ENCODE measurements at places on chromosomes 16 and 17.

- no peak for DNase-seq
Observed at GRCh38 chr16:64900517-64900916, 221.3 kb downstream of the CDH11 start.

DNA sequence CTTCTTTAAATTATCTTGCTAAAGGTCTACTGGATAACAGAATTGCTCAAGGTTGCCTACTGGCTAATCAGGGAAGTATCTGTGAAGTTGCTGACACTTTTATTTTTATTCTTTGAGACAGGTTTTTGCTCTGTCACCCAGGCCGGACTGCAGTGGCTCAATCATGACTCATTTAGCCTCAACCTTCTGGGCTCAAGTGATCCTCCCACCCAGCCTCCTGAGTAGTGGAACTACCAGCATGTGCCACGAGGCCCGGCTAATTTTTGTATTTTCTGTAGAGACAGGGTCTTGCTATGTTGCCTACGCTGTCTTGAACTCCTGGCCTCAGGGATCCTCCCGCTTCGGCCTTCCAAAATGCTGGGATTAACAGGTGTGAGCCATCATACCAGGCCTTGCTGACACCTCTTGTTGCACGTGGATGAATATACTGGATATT, 43.1 kb downstream of the GLG1 start:
- DNase-seq: no peak

GRCh38 chr16:70578035-70578434, 54.4 kb downstream of the SF3B3 start:
- DNase-seq: no peak

- no peak for DNase-seq
Observed at GRCh38 chr17:1108765-1109605, 70.8 kb downstream of the ABR start.

GRCh38 chr16:87954361-87954760, 3.1 kb downstream of the BANP start:
- no peak for DNase-seq

DNA sequence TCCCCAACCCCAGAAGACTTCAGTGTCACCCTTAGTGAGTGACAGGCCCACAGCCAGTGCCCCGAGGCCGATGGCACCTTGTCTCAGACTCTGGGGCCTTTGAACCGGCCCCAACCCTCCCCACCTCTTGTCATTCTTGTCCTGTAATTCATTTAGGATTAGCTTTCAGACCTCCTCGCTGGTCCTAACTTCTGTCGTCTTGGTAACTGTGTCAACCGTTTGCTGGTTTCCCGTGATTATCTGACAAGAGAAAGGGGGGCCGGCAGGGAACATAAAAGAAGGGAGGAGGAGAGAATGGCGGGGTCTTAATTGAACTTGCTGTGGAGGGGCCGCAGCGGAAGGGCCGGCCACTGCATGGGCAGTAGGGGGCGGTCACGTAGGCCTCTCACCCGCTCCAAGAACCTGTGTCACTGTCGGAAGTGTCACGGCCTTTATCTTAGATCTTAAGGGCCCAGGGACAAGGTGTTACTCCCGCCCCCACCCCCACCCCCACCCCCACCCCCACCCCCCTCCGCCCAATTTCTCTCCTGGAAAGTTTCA, 46.5 kb upstream of the GSE1 start:
- DNase-seq: no peak

GRCh38 chr16:85567101-85567866, 45.8 kb upstream of the GSE1 start:
- DNase-seq: no peak

DNA sequence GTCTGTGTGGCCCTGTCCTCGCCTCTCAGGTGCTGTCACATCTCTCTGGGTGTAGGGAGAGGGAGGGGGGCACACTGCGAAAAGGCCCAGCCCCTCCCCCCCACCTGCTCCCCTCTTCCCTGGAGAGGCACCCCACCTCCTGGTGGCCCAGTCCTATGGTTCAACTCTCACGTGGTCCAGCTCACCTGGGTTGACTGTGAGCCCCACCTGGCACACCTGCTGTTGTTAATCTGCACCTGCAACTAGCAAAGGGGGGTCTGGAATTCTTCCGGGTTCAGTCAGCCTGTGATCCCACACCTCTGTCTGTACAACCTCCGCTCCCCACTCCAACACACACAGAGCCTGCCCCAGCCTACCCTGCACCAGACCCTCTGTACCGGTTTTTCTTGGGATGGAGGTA, 2.0 kb upstream of the SYNGR2 start:
- no peak for DNase-seq

- DNase-seq: no peak
Observed at GRCh38 chr17:76365256-76365903, 11.7 kb upstream of the PRPSAP1 start.

DNA sequence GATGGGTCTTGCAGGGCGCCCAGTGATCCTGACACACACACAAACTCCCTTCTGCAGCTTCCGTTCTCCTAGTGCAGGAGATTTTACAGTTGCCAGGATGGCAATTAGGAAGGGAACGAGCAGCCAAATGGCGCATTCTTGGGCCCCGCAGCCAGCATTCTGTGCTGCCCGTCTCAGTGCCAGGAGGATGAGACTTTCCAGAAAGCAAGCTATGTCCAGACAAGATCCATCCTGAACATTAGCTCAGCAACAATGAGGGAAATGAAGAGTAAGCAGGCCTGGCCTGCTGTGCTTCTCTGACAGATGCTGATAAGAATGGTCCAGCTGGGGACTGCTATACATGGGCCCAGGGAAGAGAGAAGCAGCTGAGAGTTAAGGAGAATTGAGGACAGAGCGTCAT, 16.5 kb downstream of the SPPL2C start:
- DNase-seq: no peak

DNA sequence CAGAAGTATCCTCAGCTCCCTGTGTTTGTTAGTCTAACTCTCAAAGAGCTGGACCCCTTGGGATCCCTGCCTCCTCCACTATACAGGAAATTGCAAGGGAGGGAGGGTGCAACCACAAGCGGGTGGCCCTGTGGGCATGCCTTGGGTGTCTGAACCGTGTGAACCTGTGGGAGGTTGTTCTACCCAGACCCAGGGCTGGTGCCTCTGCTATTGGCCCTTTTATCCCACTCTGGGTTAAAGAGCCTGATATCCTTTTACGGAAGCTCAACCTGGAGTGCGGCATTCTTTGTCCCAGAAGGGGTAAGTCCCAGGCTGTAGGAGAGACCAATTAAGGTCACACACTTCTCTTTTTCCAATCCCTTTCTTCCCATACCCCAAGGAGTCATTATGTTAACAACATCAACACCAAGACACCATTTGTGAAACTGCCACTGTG, 53.4 kb downstream of the ARSG start:
- DNase-seq: no peak

DNA sequence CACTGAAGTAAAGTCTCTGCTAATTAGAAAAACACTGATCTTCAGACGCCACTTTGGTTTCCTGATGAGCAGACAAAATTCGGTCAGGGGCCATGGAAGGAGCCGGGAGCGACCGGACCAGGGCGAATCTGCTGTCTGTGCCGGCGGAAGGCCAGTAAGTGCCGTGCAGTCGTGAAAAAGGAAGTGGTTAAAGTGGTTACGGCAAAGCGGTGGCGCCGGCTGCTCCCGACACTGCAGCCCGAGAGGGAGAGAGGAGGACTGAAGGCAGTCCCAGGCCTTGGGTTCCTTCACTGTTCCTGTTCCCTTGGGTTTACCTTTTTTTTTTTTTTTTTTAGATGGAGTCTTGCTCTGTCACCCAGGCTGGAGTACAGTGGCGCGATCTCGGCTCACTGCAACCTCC, 17.3 kb upstream of the HEXD start:
- no peak for DNase-seq

GRCh38 chr17:12098568-12098967, 77.9 kb downstream of the MAP2K4 start:
- DNase-seq: no peak

DNA sequence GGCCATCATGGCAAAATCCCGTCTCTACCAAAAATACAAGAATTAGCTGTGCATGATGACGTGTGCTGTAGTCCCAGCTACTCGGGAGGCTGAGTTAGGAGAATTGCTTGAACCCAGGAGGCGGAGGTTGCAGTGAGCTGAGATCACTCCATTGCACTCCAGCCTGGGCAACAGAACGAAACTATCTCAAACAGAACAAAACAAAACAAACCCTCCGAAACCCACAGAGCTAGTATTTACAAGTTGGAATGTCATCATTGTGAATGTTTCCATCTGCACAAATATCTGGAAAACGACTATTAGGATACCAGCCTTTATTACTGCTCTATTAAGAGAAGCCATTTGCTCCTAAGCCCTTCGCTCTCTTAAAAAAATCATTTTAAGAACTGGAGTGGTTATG, 26.0 kb downstream of the SMARCE1 start:
- no peak for DNase-seq

DNA sequence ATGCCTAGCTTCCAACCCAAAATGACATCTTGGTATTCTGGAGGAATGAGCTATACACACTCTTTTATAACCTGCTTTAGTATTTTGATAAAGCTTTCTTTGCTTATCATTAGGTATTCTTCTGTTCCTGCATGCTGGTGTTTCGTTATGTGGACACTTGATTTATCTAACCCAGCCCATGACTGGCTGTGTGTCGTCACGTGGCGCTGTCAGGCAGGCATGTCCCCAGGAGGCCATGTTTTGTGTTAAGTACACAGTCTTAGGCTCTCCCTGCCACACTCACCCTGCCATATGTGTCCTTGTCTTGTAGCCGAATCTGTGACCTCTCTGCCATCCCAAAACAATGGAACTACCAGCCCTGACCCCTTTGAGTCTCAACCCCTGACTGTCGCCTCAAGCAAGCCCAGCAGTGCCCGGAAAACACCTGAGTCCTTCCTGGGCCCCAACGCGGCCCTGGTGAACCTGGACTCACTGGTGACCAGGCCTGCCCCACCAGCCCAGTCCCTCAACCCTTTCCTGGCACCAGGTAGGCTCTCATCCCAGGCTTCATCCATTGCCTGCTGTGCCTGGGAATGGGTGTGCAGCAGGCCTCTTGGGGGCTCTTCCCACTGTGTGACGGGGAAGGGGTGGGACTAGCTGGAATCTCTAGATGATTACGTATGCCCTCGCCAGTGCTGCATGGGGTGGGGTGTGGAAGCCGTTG, 30.8 kb downstream of the B9D1 start:
- no peak for DNase-seq

GRCh38 chr17:82077617-82078358, 12.2 kb upstream of the DUS1L start:
- no peak for DNase-seq

GRCh38 chr17:83054518-83055125, 24.8 kb upstream of the METRNL start:
- DNase-seq: no peak

DNA sequence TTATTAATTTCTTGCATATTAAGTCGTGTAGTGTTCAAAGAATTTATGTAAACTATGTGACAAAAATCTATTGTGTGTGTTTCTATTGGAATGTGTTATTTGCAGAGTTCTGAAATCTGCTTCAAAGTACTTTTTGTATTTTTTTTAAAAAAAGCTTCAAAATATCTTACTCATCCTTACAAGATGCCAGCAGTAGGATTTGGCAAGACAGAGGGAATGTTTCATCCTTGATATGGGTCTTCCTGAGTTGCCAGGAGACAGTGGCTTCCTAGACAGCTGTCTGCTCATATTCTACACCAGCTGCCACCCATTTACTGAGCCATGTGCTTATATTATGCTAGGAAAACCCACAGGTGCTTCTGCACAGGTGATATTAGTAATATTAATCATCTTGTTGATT, 36.4 kb downstream of the EFCAB5 start:
- no peak for DNase-seq

DNA sequence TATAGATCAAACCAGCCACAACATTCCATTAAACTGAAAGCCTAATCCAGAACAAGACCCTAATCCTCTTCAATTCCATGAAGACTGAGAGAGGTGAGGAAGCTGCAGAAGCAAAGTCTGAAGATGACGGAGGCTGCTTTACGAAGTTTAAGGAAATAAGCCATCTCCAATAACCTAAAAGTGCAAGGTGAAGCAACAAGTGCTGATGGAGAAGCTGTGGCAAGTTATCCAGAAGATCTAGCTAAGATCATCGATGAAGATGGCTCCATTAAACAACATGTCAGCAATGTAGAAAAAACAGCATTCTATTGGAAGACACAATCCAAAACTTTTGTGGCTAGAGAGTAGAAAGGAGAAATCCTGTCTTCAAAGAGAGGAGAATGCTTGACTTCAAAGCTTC, 69.6 kb downstream of the KANSL1 start:
- no peak for DNase-seq

DNA sequence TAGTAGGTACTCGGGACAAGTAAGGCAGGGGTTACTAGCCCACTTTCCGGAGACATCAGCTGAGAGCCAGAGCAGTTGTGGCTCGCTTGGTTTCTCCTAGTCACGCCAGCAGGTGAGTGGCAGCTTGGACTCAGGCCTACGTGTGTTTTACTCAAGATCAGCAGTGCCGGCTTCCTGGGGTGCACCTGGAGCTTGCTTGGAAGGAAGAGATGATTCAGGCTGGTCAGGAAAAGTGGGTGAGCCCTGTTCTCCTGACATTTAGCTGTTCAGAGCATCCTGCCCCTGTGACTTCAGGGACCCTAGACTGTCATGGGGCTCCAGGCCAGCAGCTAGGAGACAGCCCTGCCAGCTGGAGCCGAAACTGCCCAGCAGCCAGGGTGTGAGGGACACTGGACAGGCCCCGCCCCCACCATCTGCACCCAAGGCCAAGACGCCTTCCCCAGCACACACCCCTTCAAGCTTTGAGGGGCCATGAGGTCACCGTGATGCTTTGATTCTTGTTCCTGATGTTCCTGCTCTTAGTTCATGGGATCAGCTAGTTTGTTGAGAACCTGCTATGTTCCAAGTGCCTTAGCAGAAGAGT, 238.0 kb upstream of the CIBAR2 start:
- DNase-seq: no peak

- DNase-seq: no peak
Observed at GRCh38 chr16:8866118-8866883, 2.5 kb downstream of the CARHSP1 start.

GRCh38 chr17:78933959-78934568, 8.9 kb upstream of the TIMP2 start:
- DNase-seq: no peak

DNA sequence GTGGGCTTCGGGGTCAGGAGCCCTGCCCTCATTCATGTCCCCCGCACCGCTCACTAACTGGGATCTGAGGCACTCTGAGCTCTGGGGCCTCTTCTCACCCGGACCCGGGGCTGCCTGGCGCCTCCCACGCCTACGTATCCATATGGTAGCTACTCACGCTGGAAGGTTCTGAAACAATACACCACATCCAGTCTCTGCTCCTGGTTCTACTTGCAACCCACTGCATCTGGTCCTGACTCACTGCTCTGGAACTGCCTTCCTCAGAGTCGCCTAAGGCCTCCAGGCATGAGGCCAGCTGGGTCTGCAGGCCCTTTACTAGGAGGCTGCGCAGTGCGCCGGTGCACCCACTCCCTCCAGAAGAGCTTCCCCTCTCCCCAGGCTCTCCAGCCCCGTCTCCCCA, 18.1 kb downstream of the USP36 start:
- DNase-seq: no peak

GRCh38 chr17:76883744-76884525, 15.7 kb downstream of the MGAT5B start:
- no peak for DNase-seq

DNA sequence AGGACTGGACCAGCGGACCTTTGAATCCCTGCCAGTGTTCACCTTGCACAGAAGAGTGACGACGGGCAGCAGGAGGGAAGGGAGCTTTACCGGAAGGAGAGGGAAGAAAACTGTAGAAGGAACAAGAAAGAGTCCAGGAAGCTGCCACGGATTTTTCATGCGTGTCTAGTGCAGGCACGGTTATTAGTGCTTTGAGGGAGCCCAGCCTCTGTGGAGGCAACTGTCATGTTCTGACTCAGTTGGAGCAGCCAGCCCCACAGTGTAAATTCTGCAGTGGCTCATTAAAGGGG, 6.5 kb upstream of the HOXB13 start:
- no peak for DNase-seq

- DNase-seq: no peak
Observed at GRCh38 chr17:2050300-2051060, 4.4 kb upstream of the HIC1 start.
